ENCODE measurements at places on chromosomes 2 and 18.

- DNase-seq, result no peak
These were observed 33.8 kb downstream of the RNF144A start for GRCh38 chr2:6951046-6951445.

- peak; percentile 41 for DNase-seq
These were observed 77.7 kb upstream of the WDR75 start for GRCh38 chr2:189363559-189363958.

DNA sequence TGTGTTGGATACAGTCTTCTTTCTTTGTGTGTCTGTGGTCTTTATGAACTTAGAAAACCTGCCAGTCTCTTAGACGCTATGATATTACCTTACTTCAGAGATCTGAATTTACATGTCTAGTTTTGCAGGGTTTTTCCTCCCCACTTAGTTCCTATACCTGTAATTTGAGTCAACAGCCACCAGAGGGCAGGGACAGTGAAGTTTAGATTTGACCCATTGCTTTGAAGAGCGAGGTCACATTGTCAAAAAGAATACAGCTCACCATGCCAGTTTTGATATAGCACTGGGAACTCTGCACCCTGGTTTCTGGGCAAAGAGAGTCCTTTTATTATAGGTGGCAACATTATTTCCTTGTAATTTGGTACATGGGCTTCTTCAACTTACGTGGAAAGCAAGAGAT, 102.3 kb downstream of the MAPK4 start:
- DNase-seq, result no peak

- DNase-seq, result peak; percentile 17
These were observed 135.7 kb downstream of the EVA1A start for GRCh38 chr2:75424936-75425619.

GRCh38 chr2:238846628-238847418, 1.1 kb upstream of the TWIST2 start:
- DNase-seq, result peak; percentile 75

DNA sequence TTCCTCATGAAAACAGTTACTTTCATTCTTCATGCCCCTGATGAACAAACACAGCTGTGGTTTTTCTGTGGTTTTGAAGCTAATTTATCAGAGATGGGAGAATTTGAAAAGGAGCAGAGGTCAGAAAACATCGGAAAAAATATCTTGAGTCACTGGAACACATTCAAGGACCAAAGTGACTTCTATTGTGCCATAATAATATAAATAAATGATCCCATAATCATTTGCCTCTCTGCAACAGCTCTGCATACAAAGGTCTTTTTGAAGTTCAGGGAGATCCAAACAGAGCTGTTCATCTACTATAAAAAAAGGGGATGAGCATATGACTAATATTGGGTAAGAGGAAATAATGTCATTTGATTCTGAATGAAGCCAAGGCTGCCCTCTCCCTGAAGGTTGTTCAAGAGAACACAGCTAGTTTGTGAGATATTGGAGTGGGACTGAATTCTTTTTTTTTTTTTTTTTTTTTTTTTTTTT, 201.3 kb upstream of the GALNT5 start:
- DNase-seq, result peak; percentile 70

DNA sequence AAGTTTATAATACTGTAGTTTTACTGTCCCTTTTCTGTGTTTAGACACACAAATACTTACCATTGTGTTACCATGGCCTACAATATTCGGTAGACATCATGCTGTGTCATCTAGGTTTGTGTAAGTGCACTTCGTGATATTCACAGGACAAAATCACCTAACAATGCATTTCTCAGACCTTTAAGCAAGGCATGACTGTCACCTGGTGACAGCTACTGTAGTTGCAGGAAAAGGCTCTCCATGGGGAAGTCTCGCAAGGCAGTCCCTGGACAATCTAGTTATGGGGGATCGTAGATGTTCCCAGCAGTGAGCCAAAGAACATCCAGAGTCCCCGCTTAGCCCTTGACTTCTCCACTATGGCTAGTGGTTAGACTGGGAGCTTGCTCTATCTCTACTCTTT, 73.1 kb downstream of the EIF2AK3 start:
- no peak for DNase-seq

DNA sequence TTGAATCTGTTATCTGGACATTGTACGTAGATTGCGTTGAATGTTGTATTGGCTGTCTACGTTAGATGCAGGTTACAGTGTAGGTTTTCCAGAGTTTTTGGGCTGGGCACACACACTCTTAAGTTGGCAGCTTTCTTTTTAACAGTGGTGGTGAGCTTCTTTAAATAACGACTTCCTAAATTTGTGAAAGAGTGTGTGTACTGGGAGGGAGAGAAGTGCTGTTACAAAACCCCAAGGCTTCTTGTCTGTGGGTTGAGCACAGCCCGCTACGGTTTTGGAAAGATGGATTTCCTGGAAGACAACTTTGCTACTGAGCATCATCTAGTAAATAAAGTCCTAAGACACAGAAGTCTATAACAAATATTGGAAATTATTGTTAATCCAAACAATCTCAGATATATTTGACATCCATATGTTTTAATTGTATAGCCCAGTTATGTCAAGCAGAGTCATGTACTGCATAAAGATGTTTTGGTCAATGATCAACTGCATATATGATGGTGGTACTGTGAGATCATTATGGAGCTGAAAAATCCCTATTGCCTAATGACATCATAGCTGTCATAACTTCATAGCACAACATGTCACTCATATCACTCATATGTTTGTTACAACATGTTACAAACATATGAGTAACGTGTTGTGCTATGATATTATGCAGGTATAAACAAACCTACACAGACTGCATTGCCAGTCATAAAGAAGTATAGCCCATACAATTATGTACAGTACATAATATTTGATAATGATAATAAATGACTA, 7.9 kb upstream of the THUMPD2 start:
- no peak for DNase-seq

DNA sequence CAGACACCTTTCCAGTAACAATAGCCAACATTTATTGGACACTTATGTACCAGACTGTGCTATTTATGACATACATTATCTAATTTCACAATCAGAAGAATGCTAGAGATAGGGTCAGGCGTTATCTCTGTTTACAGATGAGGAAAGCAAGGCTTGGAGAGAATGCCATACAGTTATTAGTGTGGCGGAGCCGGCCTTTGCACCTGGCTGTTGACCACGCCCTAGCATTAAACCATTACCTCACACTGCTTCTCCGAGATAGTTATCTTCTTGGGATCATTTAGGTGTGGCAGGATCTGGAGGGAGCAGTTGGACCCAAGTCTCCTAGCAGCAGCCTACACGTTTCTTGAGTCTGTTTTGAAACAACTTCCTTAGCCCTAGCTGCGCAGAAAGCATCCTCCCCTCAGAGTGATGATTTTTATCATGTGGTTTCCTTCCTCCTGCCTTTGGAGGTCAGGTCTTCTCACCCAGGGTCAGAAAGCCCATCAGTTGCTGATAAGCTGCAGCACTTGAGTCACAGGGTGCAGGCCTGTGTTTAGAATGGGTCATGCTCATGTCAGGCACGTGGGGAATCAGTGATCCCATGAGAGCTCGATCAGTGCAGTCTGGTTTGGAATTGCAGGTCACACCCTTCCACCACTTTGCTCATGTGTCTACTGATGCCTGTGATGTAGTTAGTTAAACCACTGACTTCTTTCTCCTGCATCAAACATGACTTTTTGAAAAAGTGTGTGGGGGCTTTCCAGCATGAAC, 118.2 kb downstream of the SPTBN1 start:
- DNase-seq, result no peak

DNA sequence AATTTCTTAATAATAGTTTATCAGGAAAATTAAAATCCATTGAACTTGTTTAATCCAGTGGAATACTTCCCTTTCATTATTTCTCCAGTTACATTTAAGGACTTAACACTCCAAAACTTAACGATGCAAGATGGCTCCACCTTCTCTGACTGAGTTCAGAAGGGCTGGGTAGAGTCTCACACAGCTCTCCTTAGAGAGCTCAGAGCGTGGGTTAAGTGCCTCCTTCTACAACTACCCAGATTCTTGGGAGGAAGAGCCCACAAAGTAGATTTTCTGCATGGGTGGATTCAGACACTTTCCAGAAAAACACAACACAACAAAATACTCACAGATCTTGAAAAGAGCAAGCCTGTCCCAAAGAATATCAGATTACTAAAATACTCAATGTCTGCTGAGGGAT, 130.6 kb downstream of the THADA start:
- DNase-seq, result no peak

DNA sequence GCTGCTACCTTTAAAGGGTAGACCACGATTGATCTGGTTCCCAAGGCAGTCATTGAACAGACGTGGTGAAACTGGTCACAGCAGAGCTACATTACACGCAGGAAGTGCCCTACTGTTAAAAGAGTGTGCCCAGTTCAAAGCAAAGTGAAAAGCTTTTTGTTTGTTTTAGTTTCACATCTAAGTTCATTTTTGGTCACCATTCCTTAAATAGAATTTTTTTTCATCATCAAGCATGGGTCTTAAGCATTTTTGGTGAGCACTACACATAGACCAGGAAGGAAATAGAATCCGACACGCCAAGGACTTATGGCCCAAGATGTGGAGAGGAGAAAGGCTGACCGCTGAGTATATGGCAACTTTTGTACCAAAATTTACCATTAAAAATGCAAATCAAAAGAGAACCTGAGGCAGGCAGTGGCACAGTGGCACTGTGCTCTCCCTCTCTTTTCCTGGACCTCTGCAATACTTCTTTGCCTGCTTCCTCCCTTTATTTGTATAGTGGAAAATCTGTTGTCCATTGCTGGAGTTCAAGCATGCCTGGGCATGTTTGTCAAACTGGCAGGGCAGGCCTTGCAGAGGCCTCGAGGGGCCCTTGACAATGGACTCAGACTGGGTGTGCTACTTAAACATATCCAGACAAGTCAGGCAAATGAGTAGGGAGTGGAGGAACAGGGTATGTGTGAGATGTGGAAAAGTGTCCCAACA, 42.6 kb upstream of the HNRNPA3 start:
- DNase-seq, result peak; percentile 4

GRCh38 chr2:12896318-12896982, 179.7 kb downstream of the TRIB2 start:
- DNase-seq, result no peak

DNA sequence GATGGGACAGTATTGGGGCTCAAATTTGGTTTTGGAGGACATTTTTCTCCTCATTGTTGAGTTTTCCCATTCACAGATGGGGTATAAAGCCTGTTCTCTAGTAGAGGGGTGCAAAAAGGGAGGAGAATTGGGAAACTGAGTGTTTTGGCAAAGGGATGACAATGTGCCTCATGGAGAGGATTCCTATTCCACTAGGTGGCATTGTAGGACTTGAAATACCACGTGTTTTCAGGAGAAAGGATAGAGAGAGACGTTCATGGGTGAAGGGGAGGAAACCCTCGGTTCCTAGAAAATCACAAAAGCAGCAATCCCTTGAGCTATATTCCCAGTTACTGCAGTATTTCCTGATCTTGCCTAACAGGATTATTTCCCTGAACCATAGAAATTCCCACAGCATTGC, 113.7 kb upstream of the SRD5A2 start:
- DNase-seq, result peak; percentile 20

DNA sequence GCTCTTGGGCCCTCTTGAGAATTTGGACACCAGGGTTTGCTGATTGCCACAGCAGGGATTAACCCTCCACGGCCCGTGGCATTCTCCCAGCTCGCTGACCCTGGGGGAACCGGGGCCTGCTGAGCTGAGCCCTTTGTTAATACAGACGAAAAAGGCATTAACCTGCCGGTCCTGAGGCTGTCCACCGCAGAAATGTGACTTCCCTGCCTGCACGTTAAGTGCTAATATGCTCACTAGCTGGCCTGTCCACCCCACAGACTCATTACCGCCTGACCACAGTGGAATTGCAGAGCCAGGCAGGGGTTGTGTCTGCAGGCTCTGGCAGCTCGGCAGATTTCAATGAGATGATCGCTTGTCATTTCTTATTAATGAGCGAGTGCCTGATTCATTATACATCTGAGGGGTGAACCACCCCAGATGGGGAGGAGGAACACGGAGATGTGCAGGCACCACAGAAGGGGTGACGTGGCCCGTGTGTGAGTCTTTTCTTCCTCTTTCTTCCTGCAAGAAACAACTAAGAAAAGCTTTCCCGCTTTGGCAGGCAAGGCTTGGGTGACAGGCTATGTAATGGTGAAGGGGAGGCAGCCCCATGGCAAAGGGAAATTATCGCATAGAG, 126.0 kb downstream of the GLI2 start:
- DNase-seq, result no peak

DNA sequence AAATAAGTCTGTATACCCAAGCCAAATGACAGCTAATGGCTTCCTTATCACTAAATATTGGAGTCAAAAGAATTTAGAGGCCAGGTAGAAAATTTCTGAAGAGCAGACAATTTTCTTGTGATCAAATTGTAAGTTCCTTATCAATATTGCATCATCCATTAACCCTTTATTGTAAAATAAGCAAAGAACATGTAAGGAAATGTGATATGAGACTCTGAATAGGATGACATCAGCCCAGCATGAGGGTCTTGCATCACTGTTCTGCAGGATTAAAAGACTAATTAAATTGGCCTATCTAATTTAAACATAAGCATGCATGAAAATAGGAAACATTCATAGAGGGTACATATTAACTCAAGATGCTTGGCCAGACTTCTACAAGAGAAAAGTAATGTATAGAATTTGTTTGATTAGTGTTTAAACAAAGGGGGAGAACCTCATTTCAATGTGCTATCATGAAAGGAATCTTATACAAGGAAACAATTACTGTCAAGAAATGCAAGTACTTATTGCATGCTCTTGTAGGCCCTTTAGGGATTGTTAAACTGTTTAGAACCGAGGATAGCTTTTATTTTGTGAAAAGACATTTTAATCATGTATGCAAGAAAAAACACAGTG, 302.9 kb downstream of the PRKCE start:
- no peak for DNase-seq

GRCh38 chr18:58221060-58221725, 177.2 kb downstream of the NEDD4L start:
- DNase-seq, result peak; percentile 67

GRCh38 chr2:223725494-223725893, 111.9 kb downstream of the AP1S3 start:
- DNase-seq, result peak; percentile 98

- peak; percentile 57 for DNase-seq
These were observed 15.2 kb downstream of the KIDINS220 start for GRCh38 chr2:8822218-8822617.

GRCh38 chr18:77114415-77115191, 18.0 kb downstream of the MBP start:
- DNase-seq, result peak; percentile 78

GRCh38 chr2:179614121-179614520, 247.3 kb downstream of the ZNF385B start:
- DNase-seq, result peak; percentile 38

- peak; percentile 76 for DNase-seq
These were observed 29.0 kb downstream of the RAMP1 start for GRCh38 chr2:237888389-237888788.

GRCh38 chr18:57959278-57959677, 84.7 kb upstream of the NEDD4L start:
- DNase-seq, result peak; percentile 49

DNA sequence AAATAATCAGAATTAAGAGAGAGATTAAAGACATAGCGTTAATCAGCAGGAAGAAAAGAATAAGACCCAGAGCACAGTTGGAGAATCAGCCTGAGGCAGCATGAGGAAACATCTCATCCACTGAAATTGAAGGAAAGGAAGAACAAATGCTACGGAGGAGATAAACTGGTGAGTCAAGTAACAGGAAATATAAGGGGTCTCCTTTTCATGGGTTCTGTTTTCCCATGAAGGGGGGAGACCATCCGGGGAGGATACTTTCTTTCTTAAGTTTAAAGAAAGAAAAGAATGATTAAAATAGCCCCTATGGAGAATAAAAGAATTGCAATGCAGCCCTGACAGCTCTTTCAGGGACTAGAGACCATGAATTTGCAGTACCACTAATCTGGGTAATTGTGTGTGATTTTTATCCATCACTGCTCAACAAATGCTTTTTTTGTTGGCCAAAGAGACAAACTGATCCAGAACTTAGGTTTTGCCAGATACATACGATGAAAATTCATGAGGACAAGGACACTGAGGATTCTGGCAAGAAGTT, 17.7 kb downstream of the ROCK2 start:
- no peak for DNase-seq

Data from adipocyte (in vitro differentiated cells).